Diencephalon (tissue), 1 donor: ENCODE measurements at places on chromosomes 12 and 14. TPM values are rescaled to one million over a fixed set of nuclear protein-coding genes. Genes with fewer than 3 reads are reported as not detected.

NXPH4 gene
- total RNA-seq: 4.4 TPM

NKX2-1 gene
- 21.5 TPM for total RNA-seq

EML5 gene
- total RNA-seq: 45.4 TPM

PLEKHA5 gene
- total RNA-seq: 80.0 TPM

MYF5 gene
- not detected for total RNA-seq

TSHR gene
- total RNA-seq: 0.92 TPM

NYNRIN gene
- 13.8 TPM for total RNA-seq

OR4E2 gene
- not detected for total RNA-seq

HOXC10 gene
- total RNA-seq: not detected

MIP gene
- not detected for total RNA-seq

AQP5 gene
- total RNA-seq: 0.92 TPM

VDR gene
- 0.23 TPM for total RNA-seq

SERPINA10 gene
- not detected for total RNA-seq

OR8S1 gene
- total RNA-seq: not detected

IKZF4 gene
- total RNA-seq: 3.7 TPM

CHURC1 gene
- 47.7 TPM for total RNA-seq

ENO2 gene
- total RNA-seq: 308 TPM

SLC8B1 gene
- 4.6 TPM for total RNA-seq

A2M gene
- total RNA-seq: 87.9 TPM

TRHDE gene
- total RNA-seq: 24.2 TPM

CLECL1 gene
- total RNA-seq: not detected

DAO gene
- not detected for total RNA-seq

CRIP2 gene
- total RNA-seq: 106 TPM

CDC42BPB gene
- 110 TPM for total RNA-seq

ZDHHC22 gene
- 31.1 TPM for total RNA-seq

FAM222A gene
- total RNA-seq: 10.1 TPM

DAZAP2 gene
- 63.0 TPM for total RNA-seq

TRPV4 gene
- 0.92 TPM for total RNA-seq

CAPRIN2 gene
- 49.6 TPM for total RNA-seq

FOXN4 gene
- 0.23 TPM for total RNA-seq

TBX5 gene
- not detected for total RNA-seq

FGF23 gene
- not detected for total RNA-seq

RHNO1 gene
- 51.9 TPM for total RNA-seq

PTPRQ gene
- total RNA-seq: 2.5 TPM

ANHX gene
- total RNA-seq: not detected

RTN1 gene
- 936 TPM for total RNA-seq

TDRD9 gene
- 4.4 TPM for total RNA-seq

CLEC6A gene
- total RNA-seq: not detected

KRT83 gene
- total RNA-seq: not detected

BTG1 gene
- total RNA-seq: 21.5 TPM
